ENCODE measurements at places on chromosomes 1 and 21.

GRCh38 chr1:50430010-50430405 is 6.8 kb upstream of the DMRTA2 start:
- DNase-seq, result no peak

GRCh38 chr1:212301580-212301979 is 16.4 kb downstream of the PPP2R5A start:
- DNase-seq, result no peak

DNA sequence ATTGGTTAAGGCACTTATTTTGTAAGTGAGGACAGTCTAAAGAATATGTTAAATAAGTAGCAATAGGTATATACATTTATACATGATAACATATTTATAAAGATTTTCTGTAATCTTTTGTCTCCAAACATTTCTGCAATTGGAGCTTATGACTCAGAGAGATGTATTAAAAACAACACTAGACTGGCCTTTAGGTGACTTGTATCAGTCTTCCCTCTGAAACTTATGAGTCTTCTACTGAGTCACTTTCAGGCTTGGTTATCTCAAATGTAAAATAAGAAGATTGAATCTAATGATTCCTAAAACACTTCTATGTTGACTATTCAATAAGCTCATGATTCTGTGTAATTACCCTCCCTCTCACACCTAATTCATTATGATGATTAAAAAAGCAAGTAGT is 672.6 kb upstream of the NEGR1 start:
- DNase-seq, result no peak

GRCh38 chr1:85599076-85599491 is 18.5 kb downstream of the CCN1 start:
- no peak for DNase-seq

DNA sequence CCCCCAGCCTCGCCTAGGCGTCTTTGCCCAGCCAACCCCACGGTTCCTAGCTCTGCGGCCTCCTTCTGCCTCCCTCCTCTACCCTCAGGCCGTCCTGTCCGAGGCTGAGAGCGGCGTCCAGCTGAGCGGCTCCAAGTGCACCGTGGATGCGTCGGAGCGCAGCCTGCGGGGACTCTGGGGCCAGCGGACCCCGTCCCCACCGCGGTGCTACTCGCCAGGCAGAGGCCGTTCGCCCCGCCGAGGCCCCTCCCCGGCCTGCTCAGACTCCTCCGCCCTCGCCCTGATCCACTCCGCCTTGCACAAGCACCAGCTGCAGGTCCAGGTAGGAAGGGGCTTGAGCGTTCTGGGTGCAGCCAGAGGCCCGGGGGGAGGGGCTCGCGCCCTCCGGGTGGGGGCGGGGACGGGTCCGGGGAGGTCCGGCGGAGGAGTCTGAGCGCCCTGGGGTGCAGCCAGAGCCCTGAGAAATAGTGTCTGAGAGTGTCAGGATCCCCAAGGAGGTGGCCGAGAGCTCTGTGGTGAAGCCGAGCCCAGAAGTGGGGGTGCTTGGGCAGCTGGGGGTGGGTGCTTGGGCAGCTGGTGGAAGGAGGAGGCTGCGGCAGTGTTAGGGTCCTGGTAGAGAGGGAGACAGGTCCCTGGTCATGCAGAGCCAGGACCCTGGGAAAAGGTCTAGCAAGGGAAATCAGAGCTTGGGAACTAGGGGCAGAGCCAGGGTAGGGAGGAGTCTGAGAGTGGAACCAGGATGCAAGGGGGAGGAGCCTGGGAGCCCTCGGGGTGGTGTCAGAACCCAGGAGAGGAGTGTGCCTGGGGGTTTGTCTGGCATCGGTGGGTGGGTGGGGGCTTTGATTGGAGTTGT is 3.2 kb upstream of the NBPF3 start:
- peak; percentile 62 for DNase-seq

- DNase-seq, result no peak
Observed at GRCh38 chr1:30100524-30100862, 622.9 kb downstream of the MATN1 start.

DNA sequence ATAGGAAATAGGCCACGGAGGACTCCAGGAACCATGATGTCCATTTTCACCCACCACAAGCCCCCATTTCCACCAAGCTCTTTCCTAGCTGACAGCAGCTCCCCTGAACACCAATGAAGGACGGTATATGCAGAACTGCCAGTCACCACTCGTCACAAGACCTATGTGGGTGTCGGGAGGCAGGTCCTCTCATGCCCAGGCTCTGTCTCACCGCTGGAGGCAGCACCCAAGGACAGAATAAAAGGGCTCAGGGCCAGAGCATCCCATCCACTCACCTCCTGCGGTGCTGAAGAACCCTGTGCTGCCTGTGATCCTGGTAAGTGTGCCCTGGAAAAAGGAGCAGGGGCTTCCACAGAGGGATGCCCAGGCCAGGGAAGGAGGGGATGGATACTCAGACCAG is at the start of gene LCE1F:
Gene LCE1F (plus strand): TSS at position 266 of the 400 bp plus-strand sequence. CDS start 1,232 bp downstream, outside the sequence.
- no peak for DNase-seq

DNA sequence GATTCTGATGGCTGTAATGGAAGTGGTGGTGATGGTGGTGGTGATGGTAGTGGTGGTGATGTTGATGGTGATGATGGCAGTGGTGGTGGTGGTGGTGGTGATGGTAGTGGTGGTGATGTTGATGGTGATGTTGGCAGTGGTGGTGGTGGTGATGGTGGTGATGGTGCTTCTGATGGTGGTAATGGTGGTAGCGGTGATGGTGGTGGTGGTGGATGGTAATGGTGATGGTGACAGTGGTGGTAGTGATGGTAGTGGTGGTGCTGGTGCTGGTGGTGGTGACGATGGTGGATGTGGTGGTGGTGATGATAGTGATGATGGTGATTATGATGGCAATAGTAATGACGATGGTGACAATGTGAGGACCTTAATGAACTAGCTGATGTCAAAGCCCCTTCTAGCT is 35.6 kb upstream of the LRRC3 start:
- DNase-seq, result no peak

GRCh38 chr1:225814381-225814780 is 4.5 kb downstream of the EPHX1 start:
- DNase-seq, result no peak

DNA sequence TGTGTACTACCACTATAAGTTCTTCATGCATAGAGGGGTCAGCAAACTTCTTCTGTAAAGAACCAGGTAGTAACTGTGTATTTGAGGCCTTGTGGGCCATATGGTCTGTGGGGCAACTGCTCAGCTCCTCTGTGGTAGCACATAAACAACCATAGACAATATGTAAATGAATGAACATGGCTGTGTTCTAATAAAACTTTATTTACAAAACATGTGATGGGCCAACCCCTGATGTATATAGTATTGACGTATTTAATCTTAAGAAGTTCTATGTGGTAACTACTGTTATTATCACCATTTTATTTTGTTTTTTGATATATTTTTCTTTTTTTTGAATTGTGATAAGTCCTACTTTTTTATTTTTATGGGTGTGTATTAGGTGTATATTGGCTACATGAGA is 15.4 kb downstream of the TRAF5 start:
- DNase-seq, result no peak

DNA sequence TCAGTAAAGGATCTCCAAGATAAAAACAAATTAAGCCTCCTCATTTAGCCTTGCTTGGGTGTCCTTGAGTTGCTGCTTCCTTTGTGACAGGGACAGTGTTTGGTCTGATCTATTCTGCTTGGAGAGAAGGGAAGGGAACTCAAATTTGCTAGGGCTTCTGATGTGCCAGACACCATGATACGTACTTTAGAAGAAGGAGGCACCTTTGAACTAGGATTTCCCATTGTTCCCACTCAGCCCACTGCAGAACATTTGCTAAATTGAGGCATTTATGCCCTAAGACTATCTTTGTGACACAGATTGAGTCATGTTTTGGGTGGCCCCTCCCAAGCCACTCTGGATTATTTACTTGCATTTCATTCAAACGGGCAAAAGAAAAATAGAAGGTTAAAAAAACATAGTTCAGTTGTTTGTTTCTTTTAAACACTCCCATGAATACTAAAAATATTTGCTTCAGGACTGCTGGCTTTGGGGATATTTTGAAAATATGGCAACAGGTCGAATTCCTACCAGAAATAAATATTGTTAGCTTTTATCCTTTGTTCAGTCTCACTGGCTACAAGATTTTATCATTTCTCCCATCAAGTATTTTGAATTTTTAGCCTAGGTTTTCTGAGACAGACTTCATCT is 81.9 kb upstream of the WLS start:
- DNase-seq, result peak; percentile 24

DNA sequence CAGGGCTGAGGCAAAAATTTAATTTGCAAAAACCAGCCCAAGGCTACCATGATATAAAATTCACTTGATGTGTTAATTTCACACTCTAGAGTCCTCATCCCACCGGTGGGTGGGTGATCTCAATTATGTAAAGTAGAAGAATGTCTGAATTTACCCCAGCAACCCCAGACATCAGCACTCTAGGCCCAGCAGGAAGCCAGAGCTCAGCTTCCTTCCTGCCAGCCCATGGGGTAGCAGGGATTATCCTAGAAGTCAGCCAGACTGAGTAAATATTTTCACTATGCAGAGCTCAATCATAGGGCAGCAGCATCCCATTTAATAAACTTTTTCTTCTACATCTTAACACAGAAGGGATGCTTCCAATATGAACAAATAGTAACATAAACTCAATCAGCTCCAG is 71.0 kb downstream of the SIPA1L2 start:
- DNase-seq, result peak; percentile 57

- no peak for DNase-seq
Observed at GRCh38 chr1:153649863-153650235, 8.7 kb upstream of the SNAPIN start.

DNA sequence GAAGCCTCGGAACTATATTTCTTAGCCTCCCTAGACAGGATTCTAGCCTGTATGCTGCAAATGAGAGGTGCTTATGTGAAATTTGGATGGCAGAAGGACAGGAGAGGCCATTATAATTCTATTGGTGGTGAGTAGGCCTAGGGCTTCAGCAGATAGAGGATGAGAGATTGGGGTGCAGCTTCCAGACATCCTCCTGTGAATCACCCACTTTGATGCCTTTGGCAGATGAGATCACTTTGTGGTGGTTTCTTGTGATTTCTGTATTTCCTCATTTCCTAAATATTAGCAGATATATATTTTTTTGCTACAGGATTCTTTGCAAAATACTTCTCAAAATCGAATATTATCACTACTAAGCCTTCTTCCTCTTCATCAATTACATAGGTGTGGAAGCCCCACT is 37.3 kb downstream of the MFSD2A start:
- no peak for DNase-seq

DNA sequence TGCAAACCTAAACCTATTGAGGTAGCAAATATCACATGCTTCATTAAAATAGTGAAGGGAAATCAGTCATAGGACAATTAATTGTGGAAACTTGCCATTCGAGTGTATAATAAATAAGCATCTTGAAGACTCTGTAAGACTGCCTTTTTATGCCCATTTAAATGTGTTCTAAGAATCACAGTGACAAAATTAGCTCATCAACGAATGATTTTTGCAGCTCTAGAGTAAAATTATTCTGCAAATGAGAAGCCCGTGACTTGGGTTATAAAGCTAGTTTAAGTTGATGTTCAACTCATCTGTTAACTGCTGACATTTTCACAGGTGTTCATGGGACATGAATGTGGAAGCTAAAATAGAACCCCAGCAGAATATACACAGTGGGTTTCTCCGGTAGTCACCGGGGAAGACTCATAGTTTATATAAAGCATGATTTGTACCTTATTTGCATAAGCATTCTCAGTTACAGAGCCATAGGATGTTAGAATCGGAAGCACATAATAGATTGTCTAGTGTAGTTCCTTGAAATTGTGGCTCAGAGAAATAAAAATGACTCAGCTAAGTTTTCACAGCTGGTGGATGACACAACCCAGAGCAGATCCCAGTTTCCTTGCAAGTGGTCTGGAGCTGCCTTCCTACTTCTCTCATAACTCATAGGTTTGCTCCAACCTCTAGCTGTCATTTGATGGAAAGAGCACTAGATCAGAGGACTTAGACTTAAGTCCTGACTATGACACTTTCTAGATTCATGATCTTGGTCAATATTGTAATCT is 107.3 kb downstream of the UCHL5 start:
- DNase-seq, result no peak

DNA sequence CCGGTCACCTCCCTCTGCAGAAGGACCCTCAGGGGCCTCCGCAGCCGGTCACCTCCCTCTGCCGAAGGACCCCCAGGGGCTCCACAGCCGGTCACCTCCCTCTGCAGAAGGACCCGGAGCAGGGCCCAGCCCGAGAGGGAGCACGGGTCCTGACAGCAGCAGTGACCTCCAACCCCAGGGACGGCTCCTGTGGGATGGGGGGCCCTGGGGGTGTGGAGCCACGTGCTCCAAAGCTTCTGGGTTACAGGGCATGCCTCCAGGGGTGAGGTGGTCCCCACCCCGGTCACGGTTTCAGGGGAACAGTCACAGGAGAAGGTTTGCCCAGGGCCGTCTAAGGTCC is 40.3 kb downstream of the SLC19A1 start:
- no peak for DNase-seq

DNA sequence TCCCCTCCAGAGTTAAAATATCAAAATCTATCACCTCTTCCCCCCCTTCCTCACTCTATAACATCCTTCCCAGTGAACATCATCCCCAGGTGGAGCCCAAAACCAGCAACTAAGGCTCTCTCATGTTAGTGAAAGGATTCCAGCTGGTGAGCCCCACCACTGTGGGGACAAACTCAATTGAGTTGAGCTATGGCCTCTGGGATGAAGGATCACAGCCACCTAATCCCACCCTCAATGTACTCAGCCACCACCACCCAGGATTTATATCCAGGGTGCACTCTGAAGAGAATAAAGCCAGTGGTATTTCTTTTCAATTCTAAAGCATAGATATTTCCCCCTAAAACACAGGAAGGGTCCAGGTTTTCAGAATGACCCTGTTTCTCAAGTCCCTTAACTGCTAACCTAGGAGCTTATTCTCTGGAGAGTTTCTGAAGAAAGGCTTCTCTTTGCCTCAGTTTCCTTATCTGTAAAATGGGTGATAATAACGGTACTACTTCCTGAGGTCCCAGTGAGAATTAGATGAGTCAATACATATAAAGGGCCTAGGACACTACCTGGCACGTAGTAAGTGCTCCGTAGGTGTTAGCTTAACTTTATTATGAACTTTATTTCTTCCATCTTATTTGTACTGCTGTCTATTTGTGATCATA is 15.6 kb upstream of the BOLA1 start:
- no peak for DNase-seq

DNA sequence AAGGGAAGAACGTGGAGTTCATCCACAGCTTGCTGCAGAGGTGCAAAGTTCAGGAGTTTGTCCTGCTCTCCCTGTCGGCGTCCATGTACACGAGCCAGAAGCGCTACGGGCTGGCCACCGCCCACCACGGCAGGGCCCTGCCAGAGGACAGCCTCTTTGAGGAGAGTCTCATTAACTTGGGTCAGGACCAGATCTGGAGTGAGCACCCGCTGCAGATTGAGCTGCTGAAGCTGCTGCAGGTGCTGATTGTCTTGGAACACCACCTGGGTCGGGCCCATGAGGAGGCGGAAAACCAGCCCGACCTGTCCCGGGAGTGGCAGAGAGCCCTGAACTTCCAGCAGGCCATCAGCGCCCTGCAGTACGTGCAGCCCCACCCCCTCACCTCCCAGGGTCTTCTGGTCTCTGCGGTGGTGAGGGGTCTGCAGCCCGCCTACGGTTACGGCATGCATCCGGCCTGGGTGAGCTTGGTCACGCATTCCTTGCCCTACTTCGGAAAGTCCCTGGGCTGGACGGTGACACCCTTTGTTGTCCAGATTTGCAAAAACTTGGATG is 73.8 kb upstream of the MORC3 start:
- DNase-seq, result no peak
